ENCODE measurements at places on chromosomes 11 and 22. TPM values are rescaled to one million over a fixed set of nuclear protein-coding genes. Genes with fewer than 3 reads are reported as not detected.
A peak's percentile ranks its signal among the peaks of the same experiment; 100 is the strongest.

Gene OR52N2
- total RNA-seq: not detected

Gene PARVG
- not detected for total RNA-seq

Gene INPP5J
- 0.33 TPM for total RNA-seq

Gene CALCA
- not detected for total RNA-seq

DNA sequence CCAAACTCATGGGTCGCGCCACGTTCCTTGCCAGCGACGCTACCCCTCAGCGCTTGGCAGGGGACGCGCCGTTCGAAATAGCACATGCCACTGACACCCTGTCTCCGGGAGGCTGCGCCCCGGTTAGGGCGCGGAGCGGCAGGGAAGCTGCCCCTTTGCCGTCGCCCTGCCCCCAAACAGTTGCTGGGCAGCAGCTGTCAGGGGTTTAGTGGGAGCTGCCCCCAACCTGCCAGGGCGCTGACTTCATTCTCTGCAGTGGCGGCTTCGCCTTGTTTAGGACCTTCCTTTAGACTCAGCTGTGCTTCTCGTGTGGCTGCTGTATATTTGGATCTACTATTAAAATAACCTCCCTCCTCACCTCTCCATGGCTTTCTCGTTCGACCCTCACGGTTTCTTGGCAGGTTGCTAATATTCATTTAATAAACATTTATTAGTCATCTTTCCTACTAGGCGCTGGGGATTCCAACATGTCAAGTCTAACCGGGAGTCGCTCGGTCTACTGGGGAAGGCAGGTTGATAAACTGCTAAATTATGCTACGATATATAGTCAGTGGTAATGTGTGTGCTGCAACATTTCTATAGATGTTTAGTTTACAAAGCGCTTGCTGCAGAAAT, 782 bp downstream of the TMEM109 start:
- peak; percentile 12 for DNase-seq

- DNase-seq: no peak
Observed at GRCh38 chr11:69257838-69258658, 35.9 kb upstream of the MYEOV start.

- no peak for DNase-seq
Observed at GRCh38 chr11:107676336-107677057, 35.4 kb downstream of the SLN start.

DNA sequence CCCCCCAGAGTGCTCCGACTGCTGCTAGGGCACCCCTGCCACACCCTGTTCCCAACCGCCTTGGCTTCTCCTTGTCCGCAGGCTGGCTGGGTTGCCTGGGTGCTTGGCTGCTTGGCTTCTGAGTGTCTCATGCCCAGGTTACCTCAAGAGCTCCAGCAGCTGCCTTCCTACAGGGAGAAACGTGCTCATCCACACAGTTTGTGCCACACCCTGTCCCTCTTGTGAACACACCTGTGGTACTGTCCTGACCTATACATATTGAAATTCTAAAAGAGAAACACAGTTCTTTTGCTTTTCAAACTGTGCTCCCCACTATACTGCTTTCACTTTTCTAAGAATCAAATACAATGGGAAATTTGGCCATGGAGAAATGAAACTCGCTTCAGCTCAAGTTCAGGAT, 191.4 kb downstream of the DBX1 start:
- no peak for DNase-seq

DNA sequence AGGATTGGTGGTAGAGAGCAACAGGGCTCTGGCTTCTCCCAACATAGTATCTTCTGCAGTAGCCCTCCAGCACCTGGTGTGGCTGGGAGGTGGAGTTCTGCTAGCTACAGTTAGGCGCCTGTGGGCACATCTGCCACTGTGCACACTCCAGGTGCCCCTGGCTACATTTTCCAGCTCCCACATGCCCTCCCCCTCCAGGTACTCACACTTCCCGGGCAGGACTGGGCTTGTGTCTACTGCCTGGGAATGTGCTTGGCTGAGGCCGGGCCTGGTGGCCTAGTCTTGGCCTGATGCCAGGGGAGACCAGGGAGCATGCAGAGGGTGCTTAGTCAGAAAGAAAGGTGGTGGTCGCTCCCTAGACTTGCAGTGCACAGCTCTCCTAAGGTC, 15.8 kb downstream of the PHLDB1 start:
- DNase-seq: no peak
